ENCODE measurements at places on chromosomes 4 and X.

DNA sequence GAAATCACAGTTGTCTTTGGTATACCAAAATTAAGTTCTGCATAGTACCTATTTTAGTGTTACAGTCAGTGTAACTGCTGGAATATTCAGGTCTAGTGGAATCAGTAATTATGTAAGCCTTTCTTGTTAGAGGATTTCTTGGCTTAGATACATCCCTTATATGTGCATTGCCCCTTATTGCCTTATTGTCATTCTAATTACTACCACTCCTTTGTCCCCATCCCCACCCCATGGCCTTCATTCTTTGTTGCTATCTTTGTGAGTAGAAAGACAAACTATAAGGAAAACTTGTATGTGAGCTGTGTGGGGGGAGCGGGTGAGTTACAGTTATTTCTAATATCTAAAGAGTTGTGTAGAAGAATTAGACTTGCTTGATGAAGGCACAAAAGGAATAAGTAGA is 36.9 kb upstream of the RPA4 start:
- DNase-seq, result no peak

DNA sequence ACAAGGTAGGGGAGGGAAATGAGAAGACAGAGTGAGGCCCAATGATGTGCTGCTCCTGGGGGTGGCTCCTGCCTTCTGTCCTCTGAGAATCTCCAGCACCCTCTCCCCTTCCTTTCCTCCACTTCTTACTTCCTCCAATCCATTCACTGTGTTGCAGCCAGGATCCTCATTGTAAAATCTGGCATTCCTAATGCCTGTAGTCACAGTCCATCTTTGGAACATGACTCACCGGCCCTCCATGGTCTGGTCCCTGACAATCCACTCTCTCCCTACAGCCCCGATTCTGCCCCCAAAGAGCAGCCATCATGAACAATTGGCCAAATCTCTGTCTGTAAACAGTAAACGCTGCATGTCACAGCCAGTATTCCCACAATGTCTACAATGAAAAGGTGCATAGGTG is 72.9 kb downstream of the CLNK start:
- no peak for DNase-seq

DNA sequence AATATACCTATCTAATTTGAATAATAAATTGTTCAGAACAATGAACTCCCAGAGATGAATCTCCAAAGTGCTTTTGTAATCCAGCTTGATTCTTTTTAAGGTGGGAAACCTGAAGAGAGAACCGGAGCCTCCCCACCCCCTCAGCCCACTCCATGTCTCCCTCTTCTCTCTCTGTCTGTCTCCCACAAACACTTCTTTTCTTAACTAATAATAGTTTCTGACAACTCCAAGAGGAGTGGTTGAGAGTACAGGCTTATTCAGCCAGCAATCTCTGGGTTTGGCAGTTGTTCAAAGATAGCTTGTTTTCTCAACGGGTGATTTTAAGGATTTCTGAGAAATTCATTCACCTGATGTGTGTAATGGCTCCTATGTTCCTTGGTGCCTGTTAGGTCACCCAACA is 23.4 kb downstream of the PPP4R3C start:
- no peak for DNase-seq

- no peak for DNase-seq
Measured at GRCh38 chr4:1403177-1403583, 3.1 kb downstream of the NKX1-1 start.

DNA sequence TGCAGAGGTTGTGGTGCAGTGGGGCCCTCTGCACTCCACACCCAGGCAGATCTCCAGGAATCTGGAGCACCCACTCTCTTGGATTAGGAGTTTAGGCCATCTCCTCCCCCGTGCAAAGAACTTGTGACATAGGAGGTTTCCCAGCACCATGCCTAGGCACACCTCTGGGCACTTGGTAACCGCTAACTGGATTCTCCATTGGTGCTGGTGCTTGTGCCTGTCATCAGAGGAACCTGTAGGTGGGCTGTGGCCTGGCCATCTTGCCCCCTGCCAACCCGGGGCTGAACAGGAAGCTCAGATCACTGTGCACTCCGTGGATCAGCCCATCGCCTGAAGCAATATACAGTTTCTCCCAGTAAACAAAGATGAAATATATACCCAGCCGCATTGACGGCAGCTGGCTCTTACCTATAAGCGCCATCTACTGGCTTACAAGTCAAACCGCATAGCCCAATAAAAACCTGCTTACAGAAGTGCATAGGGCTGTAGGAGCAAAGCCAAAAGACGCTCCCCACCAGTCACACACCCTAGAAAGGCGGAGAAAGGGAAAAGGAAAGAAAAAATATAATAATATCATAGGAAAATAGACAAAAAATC is 19.1 kb upstream of the TEX13B start:
- peak; percentile 55 for DNase-seq

DNA sequence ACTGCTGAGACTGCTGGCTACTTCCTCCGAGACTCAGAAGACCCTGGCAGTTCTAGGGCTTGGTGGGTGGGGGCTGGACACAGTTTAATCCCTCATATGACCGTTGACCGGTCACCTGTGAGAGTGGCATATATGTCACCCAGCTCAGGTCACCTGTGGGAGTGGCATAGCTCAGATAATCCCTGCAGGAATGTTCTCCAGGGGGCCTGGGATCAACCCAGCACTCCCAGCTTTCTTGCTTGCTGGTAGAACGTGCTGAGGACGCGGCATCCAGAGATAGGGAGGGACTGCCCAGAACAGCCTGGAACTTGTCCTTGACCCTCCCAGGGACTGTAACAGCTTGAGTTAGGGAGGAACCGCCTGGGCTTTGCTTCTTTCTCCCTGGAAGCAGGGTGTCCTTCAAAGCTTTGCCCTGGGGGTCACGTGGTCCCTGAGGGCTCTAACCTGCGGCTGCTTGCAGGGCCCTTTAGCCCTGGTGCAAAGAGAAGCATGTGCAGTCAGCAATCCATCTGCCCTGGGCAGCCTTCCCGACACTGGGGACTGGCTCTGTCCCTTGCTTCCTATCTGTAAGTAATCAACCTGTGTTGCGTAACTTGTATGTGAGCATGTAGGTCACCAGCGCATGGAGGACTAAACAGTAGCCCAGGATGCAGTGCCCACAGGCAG is 55.3 kb downstream of the ZFYVE28 start:
- DNase-seq, result no peak

DNA sequence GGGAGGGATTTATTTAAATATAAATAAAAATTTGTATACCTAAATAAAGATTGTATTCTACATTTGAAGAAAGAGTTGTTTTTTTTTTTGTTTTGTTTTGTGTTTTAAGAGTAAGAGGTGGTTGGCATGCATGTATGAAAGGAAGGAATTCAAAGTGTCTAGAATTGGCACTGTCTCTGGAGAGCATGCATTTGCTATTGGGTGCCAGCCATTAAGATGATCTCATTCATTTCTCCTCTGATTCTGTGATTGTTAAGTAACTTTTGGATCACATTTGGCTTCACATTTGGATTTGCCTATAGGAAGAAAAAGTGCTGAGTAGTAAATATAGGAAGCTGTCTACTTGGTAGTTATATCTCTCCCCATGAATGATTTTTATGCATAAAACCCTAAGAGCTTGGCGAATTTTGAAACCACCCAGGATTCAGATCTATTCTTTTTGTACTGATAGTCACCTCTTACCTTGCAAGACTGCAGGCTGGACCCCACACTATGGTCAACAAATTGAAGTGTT is 7.8 kb upstream of the BOD1L1 start:
- no peak for DNase-seq

- no peak for DNase-seq
Measured at GRCh38 chr4:159134429-159134828, 31.6 kb downstream of the RAPGEF2 start.

DNA sequence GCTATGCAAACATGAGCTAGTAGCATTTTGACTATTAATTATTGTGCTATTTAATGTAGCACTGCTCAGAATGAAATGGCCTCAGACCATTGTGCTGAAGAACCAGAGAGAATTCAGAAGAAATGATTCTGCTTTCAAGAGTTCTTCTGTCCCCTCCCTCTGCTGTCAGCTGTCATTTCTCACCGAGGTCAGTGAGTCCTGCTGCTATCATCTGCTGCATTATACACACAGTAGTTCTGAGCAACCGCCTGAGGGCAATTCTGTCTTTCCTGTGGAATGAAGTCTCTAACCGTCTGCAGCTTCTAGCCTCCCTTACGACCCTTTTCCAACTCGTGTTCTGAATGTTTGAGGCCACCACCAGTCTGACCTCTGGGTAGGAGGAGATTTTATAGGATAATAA is 249.4 kb downstream of the HNRNPD start:
- DNase-seq, result no peak

DNA sequence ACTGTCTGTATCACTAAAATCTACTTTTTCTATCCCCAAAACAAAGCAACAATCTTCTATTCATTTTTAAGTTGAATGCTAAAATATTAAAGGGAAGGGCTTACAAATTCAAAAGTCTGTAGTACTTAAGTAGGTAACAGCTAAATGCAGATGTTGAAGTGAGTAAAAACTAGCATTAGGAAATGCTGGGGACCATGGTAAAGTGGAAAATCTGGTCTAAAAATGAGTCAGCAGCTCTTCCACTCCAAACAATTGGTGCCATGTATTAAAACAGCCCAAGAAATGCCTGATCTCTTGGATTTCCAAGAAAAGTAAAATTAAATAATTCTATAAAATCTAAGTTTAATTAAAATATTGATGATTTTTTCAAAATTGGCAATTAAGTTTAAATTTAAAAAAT is 73.3 kb upstream of the PPP3CA start:
- no peak for DNase-seq

- no peak for DNase-seq
Measured at GRCh38 chrX:53166103-53166502, 58.9 kb downstream of the KDM5C start.
